NCI-H1105 (cell line): ENCODE measurements at places on chromosomes 3 and 15.
A peak's percentile ranks its signal among the peaks of the same experiment; 100 is the strongest.

DNA sequence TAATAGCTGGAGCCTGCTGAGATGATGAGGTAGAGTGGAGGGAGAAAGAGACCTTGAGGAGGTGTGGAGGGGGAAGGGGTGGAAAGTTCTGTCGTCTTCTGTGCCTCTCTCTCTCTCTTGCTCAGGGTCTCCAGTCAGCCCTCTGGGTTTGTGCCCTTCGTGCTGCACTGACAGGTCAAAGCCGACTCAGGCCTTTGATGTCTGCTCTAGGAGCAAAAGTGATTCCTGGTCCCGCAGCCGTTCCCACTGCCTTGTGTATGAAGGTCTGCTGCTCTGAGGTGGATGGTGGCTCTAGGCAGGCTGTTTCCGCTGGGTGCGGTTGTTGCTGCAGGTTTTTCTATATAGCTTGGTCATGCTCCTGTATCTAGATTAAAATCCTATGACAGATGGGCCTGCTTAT, 89.4 kb downstream of the IGF1R start:
- no peak for DNase-seq

DNA sequence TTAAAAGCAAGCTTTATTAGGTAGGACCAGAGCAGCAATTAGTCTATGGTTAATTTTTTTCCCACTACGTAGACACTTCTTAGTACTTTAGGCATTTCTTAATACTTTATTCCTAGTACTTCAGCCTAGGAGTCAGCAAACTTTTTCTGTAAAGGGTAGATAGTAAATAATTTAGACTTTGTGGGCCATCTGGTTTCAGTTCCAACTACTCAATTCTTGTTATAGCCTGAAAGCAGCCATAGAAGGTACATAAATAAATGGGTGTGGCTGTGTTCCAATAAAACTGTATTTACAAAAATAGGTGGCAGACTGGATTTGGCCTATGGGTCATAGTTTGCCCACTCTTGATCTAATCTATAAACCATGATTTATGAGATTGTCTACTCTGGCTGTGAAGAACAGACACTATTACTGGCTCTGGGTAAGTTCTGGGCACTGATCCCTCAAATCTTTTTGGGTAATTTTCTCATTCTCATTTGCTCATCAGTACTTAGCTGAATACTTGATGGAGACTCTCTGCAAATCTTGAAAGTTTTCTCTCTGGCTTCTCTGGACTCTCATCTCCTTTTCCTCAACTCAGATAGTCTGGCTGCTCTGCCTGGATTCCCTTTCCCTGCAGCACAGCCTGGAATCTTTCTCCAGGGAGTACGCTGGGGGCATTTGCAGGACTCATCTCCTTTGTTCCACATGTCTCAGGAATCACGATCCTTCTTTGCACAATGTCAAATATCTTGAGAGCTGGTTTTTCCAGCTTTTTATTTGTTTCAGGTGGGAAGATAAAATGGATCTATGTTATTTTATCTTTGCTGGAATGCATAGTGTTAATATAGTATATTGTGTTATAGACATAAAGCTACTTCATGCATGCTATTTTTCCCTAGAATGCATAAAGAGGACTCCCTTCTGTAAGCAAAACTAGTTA, 524.8 kb upstream of the TBL1XR1 start:
- peak; percentile 11 for DNase-seq

DNA sequence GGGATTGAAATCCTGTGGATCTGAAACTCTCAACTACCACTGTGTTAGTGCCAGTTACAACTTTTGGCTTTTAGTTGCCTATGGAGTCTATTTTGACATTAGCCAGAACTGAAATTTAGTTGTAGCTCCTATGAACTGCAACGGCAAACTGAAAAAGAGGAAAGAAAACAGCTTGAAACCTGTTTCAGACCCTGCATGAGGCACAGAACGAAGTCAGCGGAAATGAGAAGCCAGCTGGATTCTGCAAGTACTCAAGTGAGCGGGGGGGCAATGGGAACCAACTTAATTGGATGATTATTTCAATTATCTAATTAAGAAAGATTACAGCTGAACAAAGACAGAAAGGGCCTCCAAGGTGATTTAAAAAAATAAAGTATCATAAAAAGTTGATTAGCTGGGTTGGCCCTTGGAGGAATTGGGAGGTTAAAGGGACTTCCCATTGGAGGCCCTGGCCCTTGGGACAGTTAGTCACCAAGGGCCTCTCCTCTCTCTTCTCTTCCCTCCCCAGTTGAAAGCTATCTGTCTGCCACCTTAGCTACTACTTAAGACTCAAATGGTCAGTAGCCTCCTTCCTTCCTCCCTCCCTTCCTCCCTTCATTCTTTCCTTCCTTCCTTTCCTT, 352.1 kb downstream of the SHQ1 start:
- no peak for DNase-seq

GRCh38 chr3:149657926-149658743, at the start of gene WWTR1:
TSS of gene WWTR1 (minus strand) at chr3:149658025. CDS start at chr3:149657306, 719 bp downstream.
- peak; percentile 47 for DNase-seq

DNA sequence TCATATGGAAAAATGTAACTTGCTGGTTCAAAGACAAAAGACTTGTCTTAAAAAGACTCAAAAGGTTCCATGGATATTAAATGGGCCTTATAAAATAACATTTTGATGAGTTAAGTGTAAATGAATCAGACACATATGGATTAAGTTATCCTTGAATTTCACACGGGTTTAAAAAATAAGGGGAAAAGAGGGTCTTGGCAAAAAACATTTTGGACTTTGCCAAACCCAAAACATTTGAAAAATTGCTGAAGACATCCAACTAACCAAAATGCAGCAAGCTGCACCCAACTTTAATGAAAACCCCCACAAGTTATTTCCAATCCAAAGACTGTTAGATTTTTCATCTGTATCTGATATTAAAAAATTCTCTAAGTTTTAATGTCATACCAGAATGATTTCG, 200.7 kb downstream of the MEIS2 start:
- DNase-seq = no peak

DNA sequence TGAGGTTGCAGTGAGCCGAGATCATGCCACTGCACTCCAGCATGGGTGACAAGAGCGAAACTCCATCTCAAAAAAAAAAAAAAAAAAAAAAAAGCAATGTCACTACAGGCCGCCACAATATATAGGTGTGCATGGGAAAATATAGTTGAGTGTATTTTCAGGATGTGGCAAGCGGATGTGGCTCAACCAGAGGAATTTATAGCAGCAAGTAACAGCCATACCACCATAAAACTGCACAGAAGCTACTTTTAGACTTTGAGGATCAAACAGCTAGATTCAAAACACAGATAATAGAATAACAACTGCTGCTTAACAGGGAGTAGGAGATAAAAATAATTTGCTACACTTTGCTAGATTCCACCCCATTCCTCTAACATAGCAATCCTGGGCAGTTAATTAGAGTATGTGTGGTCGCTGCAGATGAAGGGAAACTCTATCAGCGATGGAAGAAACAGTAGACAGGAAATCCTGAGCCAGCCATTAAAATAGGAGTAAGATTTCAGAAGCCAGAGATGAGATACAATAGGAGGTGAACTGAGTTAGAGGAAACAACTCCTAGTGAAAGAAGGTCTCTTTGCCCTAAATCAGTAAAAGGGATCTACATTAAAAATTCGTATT, 318.7 kb upstream of the STT3B start:
- no peak for DNase-seq

GRCh38 chr3:120459196-120459595, 8.4 kb upstream of the FSTL1 start:
- no peak for DNase-seq

GRCh38 chr15:72011302-72011942, 106.5 kb downstream of the MYO9A start:
- no peak for DNase-seq

- DNase-seq = peak; percentile 47
Measured at GRCh38 chr15:97652700-97653167, 307.8 kb upstream of the ARRDC4 start.

DNA sequence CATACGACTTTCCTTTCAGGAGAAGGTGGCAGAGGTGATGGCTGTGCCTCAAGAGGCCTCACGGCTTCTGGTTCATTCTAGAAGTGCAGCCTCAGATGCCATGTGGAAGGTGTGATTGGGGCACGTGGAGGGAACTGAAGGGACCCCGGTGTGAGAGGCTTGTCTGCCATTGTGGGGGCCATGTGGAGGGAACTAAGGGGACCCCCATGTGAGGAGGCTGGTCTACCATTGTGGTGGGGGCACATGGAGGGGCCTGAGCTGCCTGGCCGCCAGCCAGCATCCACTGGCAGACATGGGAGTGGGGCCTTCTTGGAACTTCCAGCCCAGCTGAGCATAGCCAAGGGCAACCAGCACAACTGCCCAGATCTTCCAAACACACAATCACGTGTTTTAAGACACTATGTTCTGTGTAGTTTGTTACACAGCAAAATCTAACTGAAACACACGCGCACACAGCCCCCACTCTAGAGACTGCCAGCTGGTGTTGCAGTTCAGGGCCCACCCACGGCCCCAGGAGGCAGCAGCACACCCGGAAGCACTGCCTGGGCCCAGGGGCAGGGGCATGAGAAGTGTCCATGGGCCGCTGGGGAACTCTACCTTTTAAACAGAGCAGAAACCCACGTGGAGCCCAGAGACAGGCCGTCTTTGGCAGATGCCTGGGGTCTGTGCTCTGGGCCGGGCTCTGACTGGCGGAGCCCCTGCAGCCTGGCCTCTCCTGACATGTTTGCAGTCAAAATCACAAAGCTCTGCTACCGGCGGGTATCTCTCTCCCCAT, 66.8 kb downstream of the IQSEC1 start:
- DNase-seq = no peak

DNA sequence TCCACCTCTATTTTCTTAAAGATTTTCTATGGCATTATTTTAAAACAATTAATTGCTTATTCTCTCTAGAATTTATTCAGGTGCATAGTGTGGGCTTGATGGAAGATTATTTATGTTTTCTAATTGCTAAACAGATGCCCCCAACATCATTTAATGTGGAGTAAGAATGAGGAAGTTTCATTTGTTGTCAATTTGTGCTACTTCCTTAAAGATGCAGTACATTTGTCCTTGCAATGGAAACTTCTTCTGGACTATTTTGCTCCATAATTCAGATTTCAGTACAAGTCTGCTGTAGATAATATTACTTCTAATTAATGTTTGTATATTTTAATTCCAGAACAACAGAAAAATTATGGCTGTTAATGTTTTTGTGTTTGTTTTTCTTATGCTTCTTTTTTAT, 104.8 kb downstream of the TGFBR2 start:
- no peak for DNase-seq

DNA sequence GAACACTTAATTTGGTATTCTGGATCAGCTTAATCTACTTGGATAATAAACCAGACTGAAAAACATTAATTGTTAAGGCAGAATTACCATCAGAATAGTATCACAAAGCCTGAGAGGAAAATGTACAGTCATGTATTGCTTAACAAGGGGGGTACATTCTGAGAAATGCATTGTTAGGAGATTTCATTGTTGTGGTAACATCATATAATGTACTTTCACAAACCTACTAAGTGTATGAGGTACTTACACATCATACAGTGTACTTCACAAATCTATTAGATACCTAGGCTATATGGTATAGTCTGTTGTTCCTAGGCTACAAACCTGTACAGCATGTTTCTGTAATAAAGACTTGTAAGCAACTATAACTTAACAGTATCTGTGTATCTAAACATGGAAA, 68.2 kb downstream of the NBEAL2 start:
- no peak for DNase-seq

DNA sequence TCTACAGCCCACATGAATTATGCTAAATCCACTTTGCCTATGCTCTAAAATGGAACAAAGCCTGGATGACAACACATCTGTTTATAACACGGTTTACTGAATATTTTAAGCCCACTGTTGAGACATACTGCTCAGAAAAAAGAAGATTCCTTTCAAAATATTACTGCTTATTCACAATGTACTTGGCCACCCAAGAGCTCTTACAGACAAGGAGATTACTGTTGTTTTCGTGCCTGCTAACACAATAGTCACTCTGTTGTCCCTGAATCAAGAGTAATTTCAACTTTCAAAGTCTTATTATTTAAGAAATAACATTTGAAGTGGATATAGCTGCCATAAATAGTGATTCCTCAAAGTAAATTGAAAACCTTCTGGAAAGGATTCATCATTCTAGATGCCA, 70.9 kb downstream of the ANKRD28 start:
- no peak for DNase-seq

- no peak for DNase-seq
Measured at GRCh38 chr15:71079208-71080044, 35.8 kb upstream of the THSD4 start.

DNA sequence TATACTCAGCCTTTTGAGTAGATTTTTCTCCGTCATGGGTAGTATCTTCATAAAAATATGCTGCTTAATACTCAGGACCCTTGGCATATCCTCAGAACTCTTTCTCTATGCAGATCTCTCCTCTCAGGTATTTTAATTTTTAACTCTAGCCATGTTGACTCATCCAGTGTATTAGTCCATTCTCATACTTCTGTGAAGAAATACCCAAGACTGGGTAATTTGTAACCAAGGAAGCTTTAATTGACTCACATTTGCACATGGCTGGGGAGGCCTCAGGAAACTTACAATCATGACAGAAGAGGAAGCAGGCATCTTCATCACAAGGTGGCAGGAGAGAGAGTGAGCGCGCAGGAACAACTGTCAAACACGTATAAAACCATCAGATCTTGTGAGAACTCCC, 129.3 kb upstream of the CD96 start:
- DNase-seq = no peak

GRCh38 chr3:66537735-66538134, 36.9 kb upstream of the LRIG1 start:
- no peak for DNase-seq

DNA sequence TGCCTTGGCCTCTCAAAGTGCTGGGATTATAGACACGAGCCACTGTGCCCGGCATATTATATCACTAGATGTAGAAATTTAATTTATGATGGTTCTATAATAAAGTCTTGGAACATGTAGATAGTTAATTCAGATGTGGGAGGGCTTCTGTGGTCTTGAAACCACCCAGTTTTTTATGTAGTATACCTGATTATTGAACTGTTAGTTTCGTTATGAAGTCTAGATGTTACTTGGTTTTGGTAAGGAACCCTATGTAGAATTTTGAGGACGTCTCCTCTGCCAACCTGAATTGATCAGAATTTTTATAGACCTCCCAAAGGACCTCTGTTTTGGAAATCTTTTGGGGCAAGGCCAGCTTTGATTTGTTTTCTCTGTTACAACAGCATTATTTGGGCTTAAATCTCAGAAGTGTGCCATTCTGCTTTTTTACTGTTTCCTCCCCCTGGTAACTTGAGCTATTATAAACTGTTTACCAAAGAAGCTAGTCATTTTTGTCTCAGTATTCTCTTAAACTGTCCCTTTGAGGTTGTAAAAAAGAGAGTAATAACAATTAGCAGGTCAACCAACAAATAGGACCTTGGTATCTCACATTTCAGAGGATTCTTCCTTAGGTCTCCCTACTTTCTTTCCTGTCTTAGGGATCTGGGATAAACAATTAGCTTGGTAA, 20.8 kb downstream of the AKAP13 start:
- DNase-seq = no peak

GRCh38 chr3:81726735-81727134, 34.7 kb downstream of the GBE1 start:
- DNase-seq = no peak

- no peak for DNase-seq
Measured at GRCh38 chr3:183272791-183273190, 19.7 kb downstream of the B3GNT5 start.
